ENCODE measurements at places on chromosomes 5 and 9.

- no peak for DNase-seq
Observed at GRCh38 chr5:54703133-54703532, 185.6 kb downstream of the SNX18 start.

DNA sequence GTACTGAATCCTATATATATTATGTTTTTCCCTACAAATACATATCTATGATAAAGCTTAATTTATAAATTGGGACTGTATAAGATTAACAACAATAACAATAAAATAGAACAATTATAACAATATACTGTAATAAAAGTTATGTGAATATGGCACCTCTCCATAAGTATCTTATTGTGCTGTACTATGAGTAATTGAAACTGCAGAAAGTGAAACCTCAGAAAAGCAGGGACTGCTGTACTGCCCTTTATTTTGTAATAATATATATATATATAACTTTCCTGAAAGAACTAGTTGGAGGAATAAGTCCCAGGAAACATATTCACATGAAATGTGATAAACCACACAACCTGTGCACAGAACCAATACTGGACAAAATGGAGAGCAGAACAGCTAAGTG lies 77.3 kb downstream of the PAM start:
- no peak for DNase-seq

GRCh38 chr5:91642581-91642980 lies 259.5 kb upstream of the ARRDC3 start:
- DNase-seq, result no peak

DNA sequence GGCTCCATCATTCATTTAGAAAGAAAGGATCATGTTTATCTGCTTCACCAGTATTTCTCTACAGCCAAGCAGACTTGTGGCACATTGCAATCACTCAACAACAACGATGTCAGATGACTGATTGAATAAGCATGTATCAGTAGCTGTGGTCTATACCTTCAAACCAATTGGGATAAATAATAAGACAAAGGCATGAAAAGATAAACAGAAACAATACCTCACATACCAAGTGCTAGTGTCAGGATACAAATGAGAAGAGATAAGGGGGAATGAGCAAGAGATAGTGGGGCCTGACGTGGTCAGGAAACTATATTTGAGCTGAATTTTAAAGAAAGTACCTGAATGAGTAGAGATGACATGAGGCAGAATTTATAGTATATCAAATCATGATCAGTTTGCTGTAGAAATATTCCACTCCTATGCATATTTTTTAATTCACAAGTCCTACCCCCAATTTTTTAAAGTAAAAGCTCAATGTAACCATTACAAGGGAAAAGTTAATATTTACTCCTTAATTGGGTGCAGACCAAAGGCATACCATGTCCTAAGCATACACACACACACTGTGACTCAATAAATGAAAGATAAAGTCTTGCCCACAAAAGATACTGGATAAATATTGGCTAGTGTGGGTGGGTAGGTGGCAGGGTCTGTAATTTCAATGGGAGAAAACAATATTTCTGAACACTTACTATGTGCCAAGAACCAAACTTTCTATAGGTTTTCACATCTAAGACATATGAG lies 284.5 kb downstream of the SPOCK1 start:
- no peak for DNase-seq

GRCh38 chr9:78030553-78031443 lies 813 bp downstream of the GNAQ start:
- peak; percentile 74 for DNase-seq

GRCh38 chr5:157464519-157465171 lies 4.6 kb downstream of the NIPAL4 start:
- DNase-seq, result peak; percentile 29

GRCh38 chr9:101931756-101932155 lies 193.3 kb upstream of the GRIN3A start:
- DNase-seq, result no peak

DNA sequence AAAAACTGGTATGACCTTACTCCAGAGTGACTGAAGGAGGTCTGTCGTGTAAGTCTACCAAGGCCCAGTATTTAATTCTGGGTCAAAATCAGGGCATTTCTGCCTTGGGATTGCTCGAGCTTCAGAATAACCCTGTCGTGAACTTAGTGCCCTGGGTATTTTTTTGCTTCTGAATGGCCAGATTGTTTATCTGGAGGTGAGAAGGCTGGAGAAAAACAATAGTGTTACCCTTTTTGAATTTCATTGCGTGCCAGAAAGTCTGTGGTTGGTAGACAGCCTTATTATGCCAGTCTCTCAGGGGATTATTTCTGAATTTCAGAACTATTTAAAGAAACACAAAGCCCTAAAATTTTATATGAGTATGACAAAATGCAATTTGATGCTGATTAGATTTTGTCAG lies 323.4 kb downstream of the CSNK1G3 start:
- DNase-seq, result no peak

DNA sequence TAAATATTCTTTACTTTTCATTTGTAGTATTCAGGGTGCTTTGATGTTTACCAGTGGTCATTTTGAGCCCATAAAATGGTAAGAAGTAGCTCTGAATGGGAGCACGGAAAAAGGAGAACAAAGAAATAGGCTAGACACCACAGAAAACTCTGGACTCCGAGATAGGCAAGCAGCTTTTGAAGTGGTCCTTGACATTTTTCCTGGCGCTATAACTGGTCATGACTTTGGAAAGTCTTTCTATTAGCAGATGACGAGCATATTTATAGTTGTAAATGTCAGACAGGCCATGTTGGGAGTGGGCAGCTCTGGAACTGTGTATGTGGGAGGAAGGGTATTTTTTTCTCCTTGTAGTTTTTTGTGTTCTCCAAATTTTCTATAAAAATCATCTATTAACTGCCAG lies 126.1 kb upstream of the POC5 start:
- DNase-seq, result no peak

DNA sequence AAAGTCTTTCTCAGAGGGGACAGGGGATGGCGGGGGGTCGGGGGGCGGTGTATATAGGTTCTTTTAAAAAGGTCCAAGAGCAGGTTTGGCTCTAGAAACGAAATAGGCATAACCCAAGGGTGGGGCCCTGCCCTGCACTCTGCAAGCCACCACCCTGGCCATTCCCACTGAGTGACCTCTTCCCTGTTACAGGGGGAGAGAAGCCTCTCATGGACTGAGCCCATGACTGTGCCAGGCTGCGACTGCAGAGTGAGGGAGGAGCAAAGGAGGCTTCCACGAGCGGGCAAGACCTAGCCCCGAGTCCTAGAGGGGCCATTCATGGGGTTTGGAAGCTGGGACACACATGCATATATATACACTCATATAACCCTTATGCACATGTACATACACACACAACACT lies 10.1 kb upstream of the NXNL2 start:
- DNase-seq, result no peak

GRCh38 chr9:12708562-12709298 lies 15.5 kb downstream of the TYRP1 start:
- no peak for DNase-seq

DNA sequence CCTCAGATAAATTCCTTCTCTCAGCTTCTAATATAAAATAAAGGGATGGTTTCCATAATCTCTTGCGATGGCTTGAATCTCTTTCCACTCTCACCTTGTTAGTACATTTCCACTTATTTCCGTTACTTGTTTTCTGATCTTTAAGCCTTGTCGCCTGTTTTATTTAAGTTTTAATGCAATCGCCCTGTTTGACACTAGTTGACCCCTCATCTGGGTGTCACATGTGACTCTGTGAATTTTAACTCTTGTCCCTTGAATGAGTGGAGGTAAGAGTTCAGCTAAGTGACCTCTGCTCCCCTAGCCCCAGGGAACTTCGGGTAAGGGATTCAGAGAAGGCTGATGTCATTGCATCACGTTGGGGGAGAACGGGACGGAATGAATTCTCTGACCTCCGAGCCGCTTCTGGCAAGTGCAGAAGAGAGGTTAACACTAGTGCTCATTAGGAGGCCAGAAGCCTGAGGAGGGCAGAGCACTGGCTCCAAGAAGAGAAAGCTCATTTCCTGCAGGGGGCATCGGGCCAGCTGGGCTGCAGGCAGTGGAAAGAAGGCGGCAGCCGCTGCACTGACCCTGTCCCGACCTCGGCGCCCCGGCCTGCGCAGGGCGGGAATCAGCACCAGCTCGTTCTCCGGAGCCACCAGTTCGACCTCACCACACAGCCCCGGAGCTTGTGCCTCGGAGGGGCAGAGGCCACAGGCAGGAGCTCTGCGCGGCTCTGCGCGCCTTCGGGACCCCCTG lies 569 bp downstream of the HINT2 start:
- DNase-seq, result peak; percentile 39

DNA sequence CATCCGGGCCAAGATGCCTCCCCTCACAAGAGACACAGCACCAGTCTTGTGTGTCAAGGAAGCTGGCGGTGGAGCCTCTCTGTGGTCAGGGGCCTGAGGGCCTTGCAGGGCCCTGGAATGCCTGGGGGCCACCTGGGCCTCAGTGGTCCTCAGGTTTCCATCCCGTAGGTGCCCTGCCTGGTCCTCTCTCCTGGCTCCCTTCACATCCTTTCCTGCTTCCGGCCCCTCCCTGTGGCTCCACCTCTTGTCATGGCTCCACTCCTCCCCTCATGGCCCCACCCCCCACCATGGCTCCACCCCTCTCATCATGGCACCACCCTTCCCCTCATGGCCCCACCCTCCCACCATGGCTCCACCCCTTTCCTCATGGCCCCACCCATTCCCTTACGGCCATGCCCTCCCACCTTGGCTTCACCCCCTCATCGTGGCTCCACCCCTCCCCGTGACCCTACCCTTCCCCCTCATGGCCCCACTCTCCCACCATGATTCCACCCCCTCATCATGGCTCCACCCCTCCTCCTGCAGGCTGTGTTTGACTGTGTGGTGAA lies 175.8 kb downstream of the CACNA1B start:
- no peak for DNase-seq
